ENCODE measurements at places on chromosomes 4 and X.
A peak's percentile ranks its signal among the peaks of the same experiment; 100 is the strongest.

GRCh38 chrX:134115270-134115669 is 121.7 kb upstream of the CCDC160 start:
- DNase-seq: no peak

DNA sequence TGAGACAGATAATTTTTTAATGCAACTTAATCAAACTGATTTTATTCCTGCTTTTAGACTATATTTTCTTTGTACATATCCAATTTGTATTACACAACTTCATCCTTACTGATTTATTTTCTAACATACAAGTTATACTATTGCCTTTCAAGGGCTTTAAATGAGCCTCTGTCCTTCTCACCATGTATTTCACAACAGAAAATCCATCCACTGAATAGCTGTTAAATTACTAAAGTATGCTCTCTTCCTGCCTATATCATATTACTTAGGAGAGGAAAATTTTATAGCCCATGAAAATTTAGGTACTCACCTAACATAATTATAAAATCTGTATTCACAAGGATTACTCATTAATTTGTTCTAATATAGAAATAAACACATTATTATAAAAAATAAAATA is 528.6 kb downstream of the ANKRD50 start:
- DNase-seq: no peak

GRCh38 chr4:73603271-73603710 is 16.9 kb downstream of the RASSF6 start:
- no peak for DNase-seq

GRCh38 chr4:144831971-144832370 is 186.0 kb downstream of the HHIP start:
- DNase-seq: no peak

DNA sequence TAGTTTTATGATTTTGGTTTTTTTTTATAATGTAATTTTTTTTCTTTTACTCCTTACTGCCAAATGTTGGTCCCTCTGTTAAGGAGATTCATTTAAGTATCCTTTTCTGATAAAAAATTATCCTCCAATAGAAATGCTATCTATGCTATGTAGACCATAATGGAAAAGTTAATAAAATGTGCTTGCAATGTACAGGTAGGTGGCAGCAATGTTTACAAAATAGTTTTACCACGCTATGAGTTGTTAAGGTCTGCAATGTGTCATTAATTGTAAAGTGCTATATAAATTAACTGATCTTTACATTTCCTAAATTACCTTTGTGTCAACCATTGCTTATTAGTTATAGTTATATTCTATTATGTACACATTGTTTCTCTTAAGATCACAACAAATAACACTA is 3.8 kb upstream of the CENPC start:
- no peak for DNase-seq

DNA sequence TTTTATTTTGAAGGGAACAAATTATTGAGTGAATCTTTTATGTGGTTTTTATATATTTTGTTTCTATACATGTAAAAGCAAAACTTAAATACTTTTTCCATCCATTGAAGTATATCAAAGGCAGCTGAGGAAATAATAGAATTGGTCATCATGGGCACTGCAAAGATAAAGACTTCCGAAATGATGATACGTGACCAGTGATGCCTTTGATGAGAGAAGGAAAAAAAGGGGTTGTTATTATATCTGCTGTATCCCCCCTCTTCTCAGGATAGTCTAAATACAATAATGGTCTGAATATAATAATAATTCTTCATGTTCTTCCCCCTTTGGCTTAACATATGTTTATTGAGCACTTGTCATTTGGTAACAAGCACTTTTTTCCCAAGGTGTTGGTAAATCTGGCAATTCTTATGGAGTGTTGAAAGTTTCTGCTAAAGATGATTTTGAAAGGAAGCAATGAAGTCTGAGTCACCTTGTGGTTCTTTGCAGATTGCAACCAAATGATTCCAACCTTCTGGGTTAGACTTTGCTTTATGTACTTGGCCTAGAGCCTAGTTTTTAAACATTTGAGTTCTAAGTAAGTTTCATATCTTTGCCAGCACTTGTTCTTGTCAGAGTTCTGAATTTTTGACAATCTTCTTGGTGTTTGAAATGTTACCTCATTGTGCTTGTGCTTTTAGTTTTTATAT is 60.8 kb downstream of the USP9X start:
- DNase-seq: no peak

DNA sequence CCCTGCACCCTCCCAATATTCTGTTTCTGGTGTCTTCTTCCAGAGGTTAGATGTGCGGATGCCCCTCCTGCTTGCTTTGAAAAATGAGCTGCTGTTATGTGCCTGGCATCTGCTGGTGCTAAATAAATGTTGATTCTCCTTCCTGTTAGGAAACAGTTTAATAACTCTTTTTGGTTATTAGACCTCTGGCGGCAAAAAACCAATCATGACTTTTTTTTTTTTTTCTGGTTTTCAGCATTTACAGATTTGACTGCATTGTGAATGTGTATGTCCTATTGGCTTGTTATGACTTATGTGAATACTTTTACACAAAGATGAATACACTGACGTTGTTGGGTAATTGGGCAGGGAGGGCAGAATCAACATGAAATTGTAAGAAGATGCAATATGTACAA is 13.6 kb upstream of the TMEM156 start:
- DNase-seq: no peak

- DNase-seq: no peak
These were observed 240.0 kb downstream of the FRMPD4 start for GRCh38 chrX:12378253-12378652.

GRCh38 chrX:129717892-129718291 is 20.9 kb upstream of the XPNPEP2 start:
- no peak for DNase-seq

GRCh38 chr4:87243426-87244053 is 23.1 kb upstream of the KLHL8 start:
- DNase-seq: no peak

DNA sequence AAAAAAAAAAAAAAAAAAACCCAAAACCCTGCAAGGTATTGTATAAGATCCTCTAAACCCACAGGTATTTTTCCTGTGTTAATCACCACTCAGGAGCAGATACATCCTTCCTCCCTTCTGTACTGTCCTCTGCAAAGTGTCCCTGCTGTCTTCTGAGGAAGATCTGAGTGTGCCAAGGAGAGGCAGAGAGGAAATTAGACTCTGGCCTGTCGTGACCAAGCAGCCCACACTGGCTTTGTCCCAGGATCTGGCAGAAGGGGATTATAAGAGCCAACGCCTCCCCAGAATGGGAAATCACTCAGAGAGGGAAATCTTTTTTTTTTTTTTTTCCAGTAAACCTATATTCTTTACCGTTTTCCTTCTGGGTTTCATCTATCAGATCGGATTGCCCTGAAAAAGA is 39.6 kb downstream of the PTCHD1 start:
- no peak for DNase-seq

DNA sequence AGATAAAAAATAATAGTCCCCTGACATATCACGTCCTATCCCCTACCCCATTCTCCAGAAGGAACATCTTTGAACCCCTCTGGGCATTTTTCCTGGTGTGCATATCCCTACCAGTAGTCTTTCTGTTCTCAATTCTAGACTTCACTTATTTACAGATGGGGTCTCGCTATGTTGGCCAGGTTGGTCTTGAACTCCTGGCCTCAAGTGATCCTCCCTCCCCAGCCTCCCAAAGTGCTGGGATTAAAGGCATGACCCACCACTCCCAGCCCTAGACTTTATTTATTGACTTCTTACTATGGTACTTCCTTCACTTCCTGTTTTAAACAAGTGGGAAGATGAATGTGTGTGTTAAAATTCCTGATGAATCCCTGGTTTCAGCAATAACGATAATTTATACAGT is 612 bp upstream of the RRAGB start:
- no peak for DNase-seq

DNA sequence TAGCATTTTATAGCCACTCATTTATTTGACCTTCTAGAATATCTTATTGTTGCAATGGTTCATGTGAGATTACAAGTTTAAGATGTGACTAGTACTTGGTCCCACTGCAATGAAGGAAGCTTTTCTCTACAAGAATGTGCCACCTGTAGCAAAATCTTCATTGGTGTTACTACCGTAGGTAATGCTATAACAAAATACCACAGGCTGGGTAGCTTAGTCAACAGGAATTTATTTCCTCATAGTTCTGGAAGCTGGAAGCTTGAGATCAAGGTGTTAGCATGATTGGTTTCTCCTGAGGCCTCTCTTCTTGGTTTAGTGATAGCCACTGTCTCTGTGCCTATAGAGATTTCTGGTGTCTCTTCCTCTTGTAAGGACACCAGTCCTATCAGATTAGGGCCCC is 441.0 kb downstream of the GPM6A start:
- DNase-seq: no peak

- peak; percentile 66 for DNase-seq
These were observed 10.3 kb downstream of the ATP5ME start for GRCh38 chr4:663438-664428.

GRCh38 chrX:118164138-118164537 is 47.5 kb upstream of the KLHL13 start:
- DNase-seq: no peak

DNA sequence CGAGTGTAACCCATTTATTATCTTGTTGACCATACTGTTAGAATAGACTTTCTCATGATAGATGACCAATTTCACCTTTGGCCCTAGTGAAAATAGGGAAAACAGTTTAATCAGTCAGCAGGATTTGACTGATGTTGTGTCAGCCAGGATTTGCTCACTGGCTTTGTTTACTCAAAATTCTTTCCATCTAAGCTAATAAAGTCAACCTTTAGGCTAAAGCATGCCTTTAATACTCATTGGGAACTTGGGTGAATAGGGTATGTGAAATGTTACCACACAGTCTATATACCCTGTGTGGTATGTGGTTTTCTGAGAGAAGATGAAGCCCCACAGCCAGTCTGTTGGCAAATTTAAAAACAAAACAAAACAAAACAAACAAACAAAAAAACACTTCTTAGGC is 18.7 kb upstream of the SPANXB1 start:
- DNase-seq: no peak

- no peak for DNase-seq
These were observed 363.1 kb upstream of the ZFP42 start for GRCh38 chr4:187632260-187632995.

- DNase-seq: no peak
These were observed 565.4 kb upstream of the ATOH1 start for GRCh38 chr4:93263166-93263565.

GRCh38 chr4:161642708-161643107 is 521.1 kb downstream of the FSTL5 start:
- no peak for DNase-seq

DNA sequence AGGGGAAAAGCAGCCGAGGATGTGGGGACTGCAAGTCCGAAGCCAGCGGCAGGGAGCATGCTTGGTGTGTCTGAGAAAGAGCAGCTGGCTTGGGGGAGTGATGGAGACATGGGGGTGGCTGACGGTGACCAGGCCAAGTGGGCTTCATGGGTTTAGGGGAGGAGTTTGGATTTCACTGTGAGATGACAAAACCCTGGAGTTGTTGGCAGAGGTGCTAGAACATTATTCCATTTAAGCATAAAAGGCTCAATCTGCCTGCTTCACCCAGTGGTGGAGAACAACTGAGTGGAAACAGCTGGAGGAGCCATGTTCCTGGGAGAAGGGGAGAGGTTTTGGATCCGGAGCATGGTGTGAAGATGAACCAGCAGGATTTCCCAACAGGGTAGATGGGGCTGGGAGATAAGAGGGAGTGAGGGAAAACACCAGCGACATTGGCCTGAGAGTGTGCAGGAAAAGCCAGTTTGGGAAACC is 318.0 kb upstream of the TAPT1 start:
- no peak for DNase-seq

- DNase-seq: no peak
These were observed 101.4 kb downstream of the TBC1D19 start for GRCh38 chr4:26685250-26685649.

GRCh38 chrX:69028006-69028760 is 137.1 kb downstream of the PJA1 start:
- DNase-seq: no peak

DNA sequence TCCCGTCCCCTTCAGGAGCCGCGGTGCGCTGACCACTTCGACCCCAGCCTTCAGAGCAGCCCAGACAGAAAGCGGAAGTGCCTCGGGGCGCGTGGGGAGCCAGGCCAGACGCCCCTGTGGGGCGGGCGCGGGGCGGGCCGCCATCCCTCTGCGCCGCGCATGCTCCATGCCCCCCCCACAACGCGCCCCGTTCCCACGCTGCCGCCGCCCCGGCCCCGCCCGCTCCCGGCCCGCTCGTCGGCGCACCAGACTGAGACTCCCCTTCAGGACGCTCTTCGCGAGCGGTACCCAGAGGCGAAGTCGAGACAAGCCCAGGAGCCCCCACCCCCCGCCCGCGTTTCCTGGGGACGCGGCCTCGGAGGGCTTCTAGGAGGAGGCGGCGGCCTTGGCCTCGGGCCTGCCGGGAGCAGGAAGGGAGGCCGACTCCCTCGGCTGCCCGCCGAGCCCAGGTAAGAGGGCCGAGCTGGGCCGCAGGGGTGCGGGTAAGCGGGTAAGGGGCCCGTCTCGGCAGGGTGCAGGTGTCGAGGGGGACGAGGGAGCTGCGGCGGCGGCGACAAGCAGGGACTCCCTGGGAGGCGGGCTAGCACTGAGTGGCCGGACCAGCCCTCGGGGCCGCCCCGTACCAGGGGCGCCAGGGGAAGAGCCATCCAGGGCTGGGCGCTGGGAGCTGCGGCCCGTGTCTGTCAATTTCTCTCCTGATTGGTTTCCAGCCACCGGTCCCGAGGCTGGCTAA is at the start of gene ZFP92:
ZFP92 (plus strand) TSS at position 218 of the 733 bp plus-strand sequence. CDS start 6,851 bp downstream, outside the sequence.
- DNase-seq: peak; percentile 2

DNA sequence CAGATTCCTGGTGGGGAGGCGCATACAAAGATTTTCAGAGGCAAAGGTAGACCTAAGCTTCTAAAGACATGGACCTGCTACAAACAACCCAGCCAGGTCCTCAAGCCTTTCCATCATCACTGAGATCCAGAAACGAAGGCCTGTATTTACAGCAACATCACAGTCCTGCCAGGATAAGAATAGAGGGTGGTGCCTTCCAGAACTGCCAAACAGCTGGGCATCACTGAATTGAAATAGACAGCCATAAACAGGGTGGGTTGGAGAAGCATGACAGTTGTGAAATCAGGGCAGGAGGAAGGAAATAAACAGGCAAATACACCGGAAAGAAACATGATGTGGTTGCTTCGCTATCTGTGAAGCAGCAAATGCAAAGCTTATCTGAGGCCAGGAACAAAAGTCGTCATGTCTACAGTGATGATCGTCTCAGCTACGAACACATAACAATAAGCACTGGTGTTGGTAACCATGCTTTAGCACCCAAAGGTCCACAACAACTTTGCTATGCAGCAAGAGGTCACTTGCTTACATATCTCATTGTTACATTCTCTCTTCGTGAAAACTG is 6.7 kb upstream of the TMEM154 start:
- no peak for DNase-seq

- no peak for DNase-seq
These were observed 37.4 kb downstream of the CLOCK start for GRCh38 chr4:55509266-55509665.

- DNase-seq: no peak
These were observed 66.3 kb upstream of the FAM9C start for GRCh38 chrX:13110433-13111324.

DNA sequence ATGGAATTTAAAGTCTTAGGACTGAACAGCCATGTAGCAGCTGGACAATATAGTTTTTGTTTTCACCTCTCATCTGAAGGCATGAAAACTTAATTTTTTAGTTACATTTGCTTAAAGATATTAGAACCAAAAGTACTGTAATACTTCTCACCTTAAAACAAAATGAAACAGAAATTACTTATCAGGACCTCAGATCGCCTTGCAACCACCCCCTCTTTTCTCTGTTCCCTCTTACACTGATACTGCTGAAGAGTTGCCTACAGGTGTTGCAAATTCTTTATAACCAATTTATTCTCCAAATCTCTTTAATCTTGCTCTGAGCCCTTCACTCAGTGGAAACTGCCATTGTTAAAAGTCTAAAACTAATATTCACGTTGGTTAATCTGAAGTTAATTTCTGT is 145.0 kb downstream of the SPCS3 start:
- no peak for DNase-seq

All from activated T-cell treated with anti-CD3 and anti-CD28 coated beads for 24 hours (primary cell).